DMS53 (cell line): ENCODE measurements at places on chromosomes 7 and 10.

DNA sequence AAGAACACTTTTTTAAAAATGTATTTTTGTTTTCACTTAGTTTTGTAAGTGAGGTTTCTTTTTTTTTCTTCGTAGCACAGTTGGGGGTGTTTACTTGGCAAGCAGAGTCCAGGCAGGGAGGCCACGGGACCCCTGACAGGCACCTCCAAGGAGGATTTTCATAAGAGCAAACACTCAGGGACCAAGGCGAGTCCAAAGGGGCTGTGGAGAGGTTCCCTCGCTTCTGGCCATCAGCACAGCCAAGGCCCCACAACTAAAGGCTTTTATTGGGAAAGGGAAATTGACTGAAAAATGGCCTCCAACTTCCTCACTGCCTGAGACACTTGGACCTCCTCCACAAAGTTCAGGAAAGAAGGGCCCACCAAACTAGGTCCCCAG, 173.8 kb downstream of the LRRC4 start:
- no peak for DNase-seq

DNA sequence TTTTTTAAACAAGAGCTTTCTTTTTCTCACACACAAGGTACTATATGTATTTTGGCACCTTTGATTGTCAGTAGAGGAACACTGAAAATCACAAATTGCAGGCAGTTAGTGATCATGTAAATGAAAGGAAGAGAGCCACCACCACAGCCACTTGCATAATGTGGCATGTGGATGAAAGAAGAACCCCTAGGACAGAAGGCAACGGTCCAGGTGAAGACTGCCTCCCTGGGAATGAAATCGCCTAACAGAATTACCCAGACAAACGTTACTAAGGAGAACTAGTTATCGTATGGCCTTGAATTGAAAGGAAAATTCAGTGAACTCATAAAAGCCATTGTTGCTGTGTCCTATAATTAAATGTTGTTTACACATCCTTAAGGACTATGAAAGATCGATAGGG, 41.2 kb upstream of the PTPRZ1 start:
- no peak for DNase-seq

- DNase-seq = no peak
Observed at GRCh38 chr7:127899411-127899810, 131.8 kb downstream of the LRRC4 start.

DNA sequence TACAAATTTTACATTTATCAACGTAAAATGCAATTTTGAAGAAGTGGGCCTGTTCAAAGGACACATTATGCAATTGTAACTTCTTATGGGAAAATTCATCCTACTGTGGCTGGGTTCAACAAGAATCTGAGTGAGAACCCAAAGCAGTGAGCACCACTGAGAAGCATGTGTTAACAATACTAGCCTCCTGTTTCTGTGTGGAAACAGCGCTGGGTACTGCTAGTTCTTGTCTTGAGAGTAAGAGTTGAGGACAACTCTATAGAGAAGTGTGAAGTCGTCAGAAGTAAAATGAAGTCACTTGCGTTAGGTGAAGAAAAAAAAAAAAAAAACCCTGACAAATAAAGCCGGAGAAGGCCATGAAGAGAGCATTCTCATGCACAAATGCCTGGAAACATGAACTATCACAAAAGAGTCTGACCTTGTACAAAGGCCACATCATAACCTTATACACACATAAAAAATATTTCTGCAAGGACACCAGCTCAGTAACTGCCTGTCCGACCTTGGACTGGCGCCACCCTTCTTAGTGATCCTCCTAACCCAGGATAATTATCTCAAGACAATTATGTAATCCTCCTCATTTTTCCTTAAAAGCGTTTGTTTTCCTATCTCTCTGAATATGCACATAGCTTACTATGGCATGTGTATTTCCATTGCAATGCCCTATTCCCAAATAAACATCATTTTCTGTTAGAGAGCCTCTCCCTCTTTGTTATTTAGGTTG, 554.9 kb downstream of the HTR7 start:
- no peak for DNase-seq

DNA sequence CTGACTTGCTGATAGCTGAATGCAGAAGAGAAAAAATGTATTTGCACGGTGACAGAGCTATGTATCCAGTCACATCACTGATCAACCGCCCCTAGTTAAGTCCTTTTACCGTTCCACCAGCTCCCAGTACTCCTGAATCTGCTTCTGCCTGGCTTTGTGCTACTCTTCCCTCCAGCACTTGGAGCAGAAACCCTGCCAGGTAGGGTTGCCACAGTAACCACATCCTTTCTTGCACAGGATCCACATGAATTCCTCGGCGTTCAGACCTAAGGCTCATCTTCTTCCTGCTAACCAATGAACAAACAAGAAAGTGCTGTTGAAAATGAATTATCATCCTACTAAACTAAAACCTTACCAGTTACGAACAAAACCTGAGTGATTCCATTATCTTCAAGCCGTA, 52.0 kb upstream of the KCTD7 start:
- DNase-seq = no peak

DNA sequence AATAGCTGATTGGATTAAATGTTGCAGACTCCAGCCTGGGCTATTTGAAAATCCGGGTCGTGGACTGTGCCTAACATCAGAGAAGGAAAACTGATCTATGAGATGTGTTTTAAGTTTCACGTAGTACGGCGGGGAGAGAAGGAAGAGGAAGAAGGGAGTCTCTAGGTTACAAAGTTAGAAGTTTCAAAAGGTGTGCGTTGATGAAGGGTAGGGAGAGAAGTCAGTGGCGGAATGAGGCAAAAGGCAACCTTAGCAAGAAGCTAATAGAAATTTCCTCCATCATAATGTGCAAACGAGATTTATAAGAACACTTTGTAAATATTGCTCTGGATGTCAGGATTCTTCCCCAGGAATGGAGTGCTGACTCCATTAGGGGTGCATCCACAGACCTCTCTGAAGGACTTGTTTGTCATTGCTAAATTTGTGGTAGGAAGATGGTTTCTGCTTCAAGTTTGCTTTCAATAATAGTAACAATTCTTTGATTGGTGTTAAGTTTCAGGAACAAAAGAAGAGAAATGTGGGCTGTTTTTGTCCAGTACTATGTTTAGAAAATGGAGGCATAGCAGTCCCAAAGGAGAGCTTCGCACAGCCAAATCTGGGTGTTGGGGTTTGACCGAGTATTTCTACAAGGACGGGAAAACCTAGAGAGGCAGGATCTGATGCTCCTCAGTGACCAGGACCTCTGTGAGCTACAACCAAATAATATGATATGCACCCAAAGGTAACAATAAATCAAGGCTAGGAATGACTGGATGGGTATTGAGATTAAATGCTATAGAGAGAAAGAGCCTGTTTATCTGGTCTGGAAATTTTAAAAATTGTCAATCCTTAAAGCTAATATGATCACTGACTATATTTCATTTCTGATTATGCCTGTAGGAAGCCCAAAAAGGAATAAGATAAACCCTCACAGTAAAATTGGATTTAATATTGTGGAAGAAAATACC, 8.2 kb downstream of the TWIST1 start:
- DNase-seq = peak; percentile 36

- no peak for DNase-seq
Observed at GRCh38 chr7:2053395-2053794, 179.3 kb downstream of the MAD1L1 start.

GRCh38 chr7:69864822-69865221, 266.5 kb downstream of the AUTS2 start:
- DNase-seq = no peak

DNA sequence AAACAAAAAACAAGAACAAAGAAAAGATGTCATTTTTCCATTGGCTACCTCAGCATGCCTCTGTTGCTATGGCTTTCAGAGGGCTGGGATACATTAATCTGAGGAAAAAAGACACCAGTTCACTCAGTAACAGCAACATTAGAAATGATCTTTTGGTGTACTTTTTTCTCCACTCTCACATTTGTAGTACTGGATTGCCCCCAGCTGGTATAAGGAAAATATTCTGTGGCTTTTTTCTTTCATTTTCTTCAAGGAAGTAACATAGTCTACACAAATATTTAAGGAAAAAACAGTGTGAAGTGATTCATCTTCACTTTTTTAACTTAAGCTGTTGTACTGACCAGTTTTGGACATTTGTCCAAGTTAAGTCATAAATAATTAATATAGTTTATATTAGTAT, 482.3 kb downstream of the SORCS1 start:
- DNase-seq = no peak

DNA sequence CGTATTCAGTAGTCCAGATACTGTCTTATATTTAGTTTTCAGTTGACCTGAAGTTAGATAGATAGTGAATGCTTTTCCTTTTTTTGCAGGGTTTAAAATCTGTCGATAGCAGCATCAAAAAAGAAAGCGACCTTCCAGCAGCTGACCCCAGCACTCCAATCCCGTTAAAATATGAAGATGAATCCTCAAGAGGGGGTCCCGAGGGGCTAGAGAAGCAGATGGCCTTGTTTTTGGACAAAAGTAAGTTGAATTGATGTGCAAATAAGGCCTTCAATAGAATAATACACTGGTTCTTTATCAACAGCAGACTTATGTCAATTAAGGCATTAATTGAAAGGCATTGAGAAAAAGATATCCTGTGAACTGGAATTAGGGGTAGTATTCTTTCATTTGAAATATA, 18.7 kb downstream of the EDRF1 start:
- no peak for DNase-seq

- peak; percentile 79 for DNase-seq
Observed at GRCh38 chr7:74093671-74094223, 10.1 kb downstream of the LIMK1 start.

GRCh38 chr7:68604541-68604940, 993.7 kb upstream of the AUTS2 start:
- DNase-seq = no peak

DNA sequence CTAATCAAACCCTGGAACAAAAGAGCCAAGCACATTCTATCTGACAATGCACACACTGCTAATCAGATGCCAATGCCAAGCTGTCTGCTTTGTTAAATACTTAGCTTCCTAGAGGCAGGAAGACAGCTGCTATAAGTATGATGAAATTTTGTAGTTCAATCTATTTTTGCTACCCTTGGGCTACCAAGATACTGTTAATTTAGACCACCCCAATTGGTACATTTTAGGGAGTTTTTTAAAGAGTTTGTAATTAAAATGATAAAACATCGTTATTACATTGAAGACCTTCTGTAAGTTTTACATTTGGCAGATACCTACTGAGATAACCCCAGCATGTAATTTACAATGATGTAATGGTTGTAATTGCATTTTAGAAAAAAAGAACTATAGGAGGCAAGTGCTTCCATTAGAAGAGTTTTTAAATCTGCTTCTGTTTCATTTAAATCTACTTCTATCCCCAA, 268.5 kb downstream of the ADK start:
- DNase-seq = no peak

GRCh38 chr7:3092468-3092867, 48.8 kb upstream of the CARD11 start:
- DNase-seq = no peak

- DNase-seq = no peak
Observed at GRCh38 chr7:27652518-27652917, 10.2 kb downstream of the HIBADH start.

DNA sequence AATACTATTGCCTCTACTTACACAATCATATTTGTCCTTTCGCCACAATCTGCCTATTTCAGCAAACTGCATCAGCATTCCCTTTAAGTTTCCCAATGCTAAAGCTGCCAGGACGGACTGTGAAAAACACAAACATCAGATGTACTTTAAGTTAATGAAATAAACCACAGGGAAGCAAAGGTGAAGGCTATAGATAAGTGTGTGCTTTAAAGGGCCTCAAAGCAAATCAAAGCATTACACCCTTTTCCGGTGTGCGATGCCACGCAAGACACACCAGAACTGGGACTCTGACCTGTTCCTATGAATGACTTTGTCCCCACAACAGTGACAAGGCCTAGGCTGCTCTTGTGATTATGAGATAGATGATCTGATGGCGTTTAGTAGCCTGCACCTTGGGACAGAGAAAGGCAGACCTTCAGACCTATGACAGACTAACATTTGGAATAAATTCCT, 23.4 kb downstream of the SLC26A3 start:
- no peak for DNase-seq

- no peak for DNase-seq
Observed at GRCh38 chr10:113177936-113178335, 227.9 kb downstream of the TCF7L2 start.

GRCh38 chr10:122390271-122390670, 15.8 kb downstream of the PLEKHA1 start:
- no peak for DNase-seq

DNA sequence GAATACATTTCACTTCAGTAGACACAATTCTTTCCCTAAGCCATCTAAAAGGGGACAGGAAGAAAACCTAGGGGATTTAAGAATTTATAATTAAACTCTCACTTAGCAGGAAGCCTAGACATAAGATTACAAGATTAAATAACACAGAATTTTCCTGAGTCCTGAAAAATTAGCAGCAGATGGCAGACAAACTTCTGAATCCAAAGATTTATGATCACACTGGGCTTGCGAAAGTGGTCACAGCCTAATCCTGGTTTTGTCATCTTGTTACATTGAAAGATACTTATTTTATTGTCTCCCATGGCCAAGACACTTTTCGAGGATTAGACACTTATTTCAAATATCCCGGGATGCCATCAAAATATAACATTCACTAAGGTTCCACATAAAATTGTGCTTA, 2.9 kb downstream of the ERLIN1 start:
- no peak for DNase-seq

DNA sequence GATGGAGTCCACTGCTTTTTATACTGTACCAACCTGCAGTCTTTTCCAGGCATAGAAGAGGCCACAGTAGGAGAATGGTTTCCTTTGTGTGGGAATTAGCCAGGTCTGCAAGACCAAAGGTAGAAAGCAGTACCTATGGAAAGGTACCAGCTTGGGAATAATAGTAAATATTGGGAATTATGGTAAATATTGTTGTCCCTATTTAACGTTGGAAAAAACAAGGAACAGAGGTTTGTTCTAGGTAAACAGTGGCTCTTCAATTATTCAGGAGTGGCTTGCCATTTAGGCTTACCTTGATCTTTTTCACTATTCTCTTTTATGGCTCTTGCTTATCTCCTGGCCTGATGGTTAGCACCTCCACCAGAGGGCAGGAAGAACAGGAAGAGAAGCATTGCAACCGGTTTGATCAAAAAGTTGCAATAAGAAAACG, 43.9 kb upstream of the GSAP start:
- DNase-seq = peak; percentile 80

DNA sequence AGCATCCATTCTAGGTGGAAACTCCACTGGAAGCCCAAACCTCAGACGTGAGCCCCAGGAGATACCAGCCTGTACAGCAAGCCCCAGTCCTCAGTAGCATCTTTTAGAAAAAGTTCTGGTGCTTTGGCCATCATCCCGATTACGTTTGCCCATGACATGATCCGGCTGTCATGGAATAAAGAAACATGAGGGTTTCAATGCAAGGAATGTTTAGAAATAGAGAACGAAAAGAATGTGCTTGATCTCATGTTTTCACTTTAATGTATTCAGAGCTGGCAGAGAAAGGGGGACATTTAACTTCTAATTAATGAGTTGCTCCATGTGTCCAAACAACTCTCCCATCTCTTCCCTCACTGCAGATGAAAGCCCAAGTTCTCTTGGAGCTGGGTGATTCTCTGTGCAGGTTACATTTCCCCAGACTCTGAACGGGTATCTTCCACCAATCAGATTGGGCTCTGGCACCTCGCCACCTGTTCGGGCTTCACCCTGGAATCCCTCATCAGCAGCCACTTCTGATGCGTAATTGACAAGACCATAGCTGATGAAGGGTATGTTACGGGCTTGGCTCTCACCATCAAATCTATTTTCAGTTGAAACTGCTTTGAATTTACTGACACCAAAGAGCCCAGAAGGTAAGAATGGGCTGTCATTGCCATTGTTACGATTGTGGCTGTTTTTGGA, 165.3 kb downstream of the PLXNA4 start:
- no peak for DNase-seq

- DNase-seq = no peak
Observed at GRCh38 chr7:50492770-50493519, 42.8 kb upstream of the FIGNL1 start.

GRCh38 chr7:37545619-37546534, 97.2 kb upstream of the ELMO1 start:
- no peak for DNase-seq
